ENCODE measurements at places on chromosomes 13 and 19.

DNA sequence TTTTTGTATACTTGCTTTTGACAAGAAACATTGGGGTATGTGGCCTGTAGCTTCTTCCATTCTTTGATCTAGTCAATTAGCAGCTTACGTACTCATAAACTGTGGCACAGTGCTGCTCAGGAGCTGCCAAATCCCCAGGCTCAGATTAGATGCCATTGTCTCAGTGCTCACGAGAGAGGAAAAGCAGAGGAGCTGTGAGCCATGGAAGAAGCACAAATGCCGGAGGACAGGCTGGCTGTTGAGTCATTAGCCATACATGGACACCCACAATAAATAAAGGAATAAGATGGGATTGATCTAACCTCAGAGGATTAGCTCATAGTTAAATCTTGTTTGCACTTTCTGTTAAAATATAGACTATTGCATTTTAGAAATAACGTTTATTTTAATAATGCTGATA lies 121.7 kb downstream of the POSTN start:
- DNase-seq, result no peak

GRCh38 chr13:99373436-99373835 lies 66.2 kb upstream of the GPR183 start:
- DNase-seq, result no peak

- no peak for DNase-seq
These were observed 11.4 kb downstream of the COQ8B start for GRCh38 chr19:40705362-40705651.

DNA sequence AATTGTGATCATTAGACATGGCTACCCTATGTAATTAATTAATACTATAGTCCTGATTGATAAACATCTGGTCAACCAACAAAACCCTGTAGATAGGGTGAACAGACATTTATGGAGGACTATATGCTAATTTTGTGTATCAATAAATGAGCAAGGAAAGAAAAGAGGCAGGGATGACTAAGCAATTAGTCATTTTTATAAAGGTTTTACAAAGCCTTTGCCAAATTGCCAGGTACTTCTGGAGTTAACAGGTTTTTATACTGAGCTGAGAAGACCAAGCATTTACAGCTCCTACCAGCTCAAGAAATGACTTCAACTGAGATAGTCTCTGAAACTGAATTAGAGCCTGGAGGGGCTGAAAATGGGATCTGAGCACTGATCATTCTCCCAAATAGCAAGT lies 186.8 kb upstream of the PRR20A start:
- no peak for DNase-seq

DNA sequence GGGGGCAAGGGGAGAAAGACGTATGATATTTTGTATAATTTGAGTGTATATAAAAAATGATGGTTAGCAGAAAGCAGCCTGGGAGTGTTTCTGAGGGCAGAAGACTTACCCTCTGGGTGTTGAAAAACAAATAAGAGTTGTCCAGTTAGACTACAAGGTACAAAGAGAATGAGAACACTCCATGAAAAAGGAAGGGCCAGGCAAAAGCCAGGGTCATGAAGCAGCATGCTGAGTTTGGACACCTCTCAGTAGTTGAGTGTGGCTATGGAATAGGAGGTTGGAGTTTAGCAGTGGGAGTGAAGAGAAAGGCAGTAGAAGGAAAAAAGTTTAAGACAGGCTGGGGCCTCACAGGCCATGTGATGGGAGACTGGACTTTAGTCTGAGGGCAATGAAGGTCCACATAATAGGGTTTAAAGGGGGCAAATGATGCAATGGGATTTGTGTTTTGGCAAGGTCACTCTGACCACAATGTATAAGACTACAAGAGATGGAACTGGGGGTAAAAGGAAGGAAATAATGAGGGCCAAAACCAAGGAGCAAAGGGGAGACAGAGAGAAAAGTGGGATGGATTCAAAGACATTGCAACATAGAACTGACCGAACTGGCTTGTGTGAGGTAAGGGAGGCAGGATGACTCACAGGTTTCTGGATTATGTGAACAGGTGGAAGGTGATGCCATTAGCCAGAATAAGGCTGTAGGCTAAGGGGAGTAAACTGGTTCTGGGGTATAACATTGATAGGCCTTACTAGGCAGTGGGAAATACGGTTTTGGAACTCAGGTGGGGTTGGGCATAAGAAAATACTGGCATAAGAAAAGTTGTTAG lies 76.6 kb downstream of the SERP2 start:
- DNase-seq, result no peak

DNA sequence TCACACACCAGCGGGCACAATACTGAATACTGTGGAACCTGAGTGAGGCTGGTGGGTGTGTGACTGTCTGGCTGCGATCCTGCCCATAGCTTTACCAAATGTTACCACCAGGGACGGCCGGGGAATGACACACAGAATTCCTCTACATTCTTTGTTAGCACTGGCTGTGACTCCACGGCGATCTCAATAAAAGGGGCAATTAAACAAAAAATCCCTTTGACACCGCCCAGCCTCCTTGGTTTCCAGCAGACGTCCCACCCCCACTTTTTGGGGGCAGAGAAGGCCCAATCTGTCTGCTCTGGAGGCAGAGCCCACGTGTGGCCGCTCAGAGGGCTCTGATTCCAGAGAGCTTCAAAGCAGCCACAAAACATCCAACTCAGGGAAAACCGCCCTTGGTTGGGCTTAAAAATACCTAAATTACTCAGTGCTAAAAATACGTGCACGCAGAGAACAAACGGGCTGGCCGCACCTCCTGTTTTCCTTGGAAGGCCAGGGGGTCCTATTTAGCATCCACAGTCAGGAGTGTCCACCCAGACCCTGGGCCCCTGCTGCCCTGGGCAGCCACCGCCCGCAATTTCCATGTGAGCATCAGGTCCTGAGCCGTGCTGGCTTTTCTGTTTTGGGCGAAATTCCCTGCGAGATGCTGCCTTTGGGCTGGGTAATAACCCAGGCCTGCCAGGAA lies 47.8 kb downstream of the GADD45B start:
- DNase-seq, result no peak

GRCh38 chr19:49415102-49415809 lies 8.0 kb downstream of the PTH2 start:
- no peak for DNase-seq

GRCh38 chr13:93758575-93758974 lies 532.0 kb downstream of the GPC6 start:
- DNase-seq, result no peak

GRCh38 chr13:108830916-108831315 lies 201.5 kb downstream of the MYO16 start:
- DNase-seq, result no peak

GRCh38 chr19:55452749-55453346 lies 8.6 kb downstream of the ISOC2 start:
- DNase-seq, result peak; percentile 75

DNA sequence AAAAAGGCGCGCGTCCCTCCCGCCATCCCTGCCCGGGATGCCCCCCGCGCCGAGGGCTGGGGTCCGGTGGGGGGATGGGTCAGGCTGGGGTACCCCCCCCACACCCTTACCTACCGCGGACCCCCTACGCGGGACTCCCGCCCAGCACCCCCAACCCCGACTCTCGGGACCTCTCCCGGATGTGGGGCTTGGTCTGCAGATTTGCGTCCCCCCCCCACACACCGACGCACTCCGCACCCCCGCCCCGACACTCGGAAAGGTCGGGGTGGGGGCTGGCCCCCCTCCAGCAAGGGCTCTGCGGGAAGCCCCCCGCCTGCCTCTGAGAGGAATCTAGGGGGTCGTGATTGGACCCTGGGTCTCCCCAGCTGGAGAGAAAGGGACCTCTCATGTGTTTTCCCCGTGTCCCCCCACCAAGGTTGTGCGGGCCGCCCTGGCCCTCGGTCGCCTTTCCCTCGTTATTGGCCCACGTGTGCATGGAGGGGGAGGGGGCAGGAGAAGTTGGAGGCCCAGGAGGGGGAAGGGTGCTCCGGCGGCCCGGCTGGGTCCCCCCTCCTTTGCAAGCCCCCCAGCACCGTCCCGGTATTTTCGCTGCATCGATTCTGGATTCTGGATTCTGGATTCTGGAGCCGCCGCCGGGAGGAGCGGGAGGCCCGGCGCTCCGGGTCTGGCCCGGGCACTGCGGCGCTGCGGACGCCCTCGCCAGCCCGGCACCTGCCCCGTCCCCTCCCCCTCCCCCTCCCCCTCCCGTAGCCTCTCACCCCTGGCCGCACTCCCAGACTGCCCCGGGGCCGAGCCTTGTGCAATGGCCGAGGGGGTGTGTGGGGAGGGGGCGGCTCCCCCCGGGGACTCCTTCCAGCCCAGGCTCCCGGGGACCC lies 607 bp downstream of the NFIC start:
- no peak for DNase-seq

DNA sequence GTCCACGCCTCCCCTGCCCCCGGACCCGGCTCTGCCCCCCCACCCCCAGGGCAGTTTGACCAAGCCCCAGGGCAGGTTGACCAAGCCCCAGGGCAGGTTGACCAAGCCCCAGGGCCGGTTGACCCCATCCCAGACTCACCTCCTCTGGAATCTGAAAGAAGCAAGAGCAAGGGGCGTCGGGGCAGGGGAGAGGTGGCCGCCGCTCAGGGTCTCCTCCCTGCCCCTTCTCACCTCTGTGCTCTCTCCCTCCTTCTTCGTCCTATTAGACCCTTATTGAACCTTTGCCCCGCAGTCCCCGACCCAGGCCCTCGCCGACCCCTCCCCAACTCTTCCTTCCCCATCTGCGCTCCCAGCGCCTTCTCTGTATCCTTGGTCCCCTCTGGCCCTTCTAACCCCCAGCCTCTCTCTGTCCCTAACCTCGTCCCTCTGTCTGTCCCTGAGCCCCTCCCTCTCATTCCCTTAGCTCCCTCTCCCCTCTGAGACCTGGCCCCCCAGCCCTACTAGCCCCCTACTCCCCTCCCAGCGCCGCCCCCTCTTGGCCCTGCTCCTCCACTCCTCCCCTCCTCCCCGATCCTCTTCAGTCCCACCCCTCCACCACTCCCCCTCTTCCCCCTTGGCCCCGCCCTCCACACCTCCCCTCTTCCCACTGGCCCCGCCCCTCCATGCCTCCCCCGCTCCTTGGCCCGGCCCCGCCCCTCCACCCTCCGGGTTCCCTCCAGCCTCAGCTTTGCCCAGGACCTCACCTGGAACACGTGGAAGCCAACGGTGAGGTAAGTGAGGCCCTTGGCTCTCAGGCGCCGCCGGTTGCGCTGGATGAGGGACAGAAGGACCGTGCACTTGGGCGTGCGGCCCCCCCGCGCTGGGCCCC lies 7.6 kb downstream of the CAPN12 start:
- peak; percentile 86 for DNase-seq

DNA sequence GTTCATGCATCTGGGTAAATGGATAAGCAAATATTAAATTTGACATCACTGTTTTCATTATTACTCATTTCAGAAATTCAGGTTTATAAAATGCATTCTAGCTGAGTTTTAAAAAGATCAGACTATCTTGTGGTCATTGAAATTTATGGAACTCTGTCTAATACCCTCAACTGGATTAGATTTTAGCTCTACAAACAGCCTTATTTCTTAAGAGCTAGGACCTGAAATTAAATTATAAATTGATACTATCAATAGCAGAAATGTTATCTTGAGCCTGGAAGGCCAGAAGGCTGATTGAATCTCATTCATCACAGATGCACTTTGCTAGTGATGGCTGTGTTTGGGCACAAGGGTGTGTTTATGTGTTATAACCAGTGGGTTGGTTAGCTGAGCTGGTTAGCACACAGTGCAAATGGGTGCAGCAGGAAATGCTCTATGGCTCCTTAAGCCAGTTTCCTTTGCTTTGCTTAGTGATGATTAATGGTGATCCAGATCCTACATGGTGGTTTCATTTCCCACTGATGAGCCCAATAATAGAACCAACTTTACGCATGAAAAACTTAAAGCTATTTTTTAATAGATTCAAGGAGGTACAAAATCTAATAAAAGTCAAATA lies 310.8 kb upstream of the KLF12 start:
- DNase-seq, result no peak

DNA sequence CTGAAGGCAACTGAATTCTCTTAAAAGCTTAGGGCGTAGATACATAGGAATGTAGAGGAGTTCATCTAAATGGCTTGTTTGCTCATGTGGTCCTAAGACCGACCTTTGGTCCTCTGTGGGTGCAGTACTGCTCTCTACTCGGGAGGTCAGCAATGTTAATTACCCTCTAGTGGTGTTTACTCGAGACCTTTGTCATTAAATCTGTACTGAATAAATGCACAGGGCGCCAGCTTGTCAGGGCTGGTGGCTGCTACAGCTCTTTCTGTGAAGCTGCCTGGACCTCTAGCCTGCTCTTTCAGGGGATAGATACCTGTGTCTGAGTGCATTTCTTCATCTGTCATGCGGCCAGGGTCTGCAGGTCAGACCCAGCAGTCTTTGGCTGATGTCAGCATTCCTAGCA lies 29.2 kb upstream of the MPHOSPH8 start:
- no peak for DNase-seq

- no peak for DNase-seq
These were observed 33.3 kb downstream of the KATNAL1 start for GRCh38 chr13:30274083-30274482.

DNA sequence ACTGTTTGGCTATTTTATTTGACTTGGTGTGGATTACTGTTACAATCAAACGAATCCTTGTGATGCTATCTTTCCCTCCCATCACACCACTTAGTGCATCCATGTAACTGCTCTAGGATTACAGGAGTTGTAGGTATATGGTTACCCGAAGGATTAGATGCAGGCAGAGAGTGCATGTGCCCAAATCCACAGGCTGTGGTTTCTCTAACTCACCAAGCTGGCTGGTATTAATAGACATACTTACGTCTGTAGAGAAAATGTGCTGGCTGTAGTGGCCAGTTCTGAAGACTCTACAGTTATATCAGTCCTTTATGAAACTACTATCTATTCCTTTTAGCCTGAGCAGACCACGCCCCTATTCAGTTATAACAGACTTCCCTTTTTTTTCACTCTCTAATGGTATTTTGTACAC lies 1.1 kb upstream of the HMGB1 start:
- DNase-seq, result no peak

DNA sequence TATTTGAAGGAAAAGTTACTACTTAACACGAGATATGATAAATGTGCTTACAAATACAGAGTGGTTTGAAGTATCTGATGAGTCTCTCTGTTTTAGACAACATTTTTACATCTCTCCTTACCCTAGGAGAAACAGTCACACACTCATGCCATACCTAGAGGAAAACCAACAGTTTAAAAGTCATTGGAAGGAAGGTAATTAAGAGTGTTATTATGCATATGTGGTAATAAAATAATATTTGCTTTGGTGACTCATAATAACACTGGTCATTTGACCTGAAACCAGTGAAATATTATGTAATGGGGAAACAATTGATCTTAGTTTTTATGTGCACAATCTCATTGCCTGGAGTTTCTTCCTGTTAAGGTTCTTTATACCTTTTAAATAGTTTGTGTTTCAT lies 136.9 kb upstream of the SOX21 start:
- DNase-seq, result no peak
